ENCODE measurements at places on chromosomes 1 and 21.

DNA sequence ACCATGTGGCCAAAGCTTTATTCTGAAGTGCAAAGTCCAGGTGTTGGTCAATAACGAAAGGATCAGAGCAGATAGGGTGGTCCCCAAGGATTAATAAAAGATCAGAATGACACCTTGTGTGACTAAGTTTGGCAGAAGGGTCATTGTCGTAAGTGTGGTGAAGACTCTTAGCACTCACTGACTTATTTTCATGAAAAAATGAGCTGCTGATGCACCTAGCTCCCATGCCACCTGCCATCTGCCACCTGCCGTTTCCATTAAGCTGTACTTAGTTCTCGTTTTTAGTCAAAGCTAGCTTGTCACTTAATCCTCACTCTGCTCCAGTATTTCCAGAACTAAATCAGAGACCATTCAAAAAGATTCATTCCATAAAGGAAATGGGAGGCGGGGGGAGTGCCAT, 112.6 kb downstream of the SEC16B start:
- no peak for DNase-seq

GRCh38 chr1:71780681-71781080, 501.7 kb downstream of the NEGR1 start:
- no peak for DNase-seq

- DNase-seq = no peak
These were observed 40.4 kb downstream of the LDLRAD2 start for GRCh38 chr1:21852282-21853130.

DNA sequence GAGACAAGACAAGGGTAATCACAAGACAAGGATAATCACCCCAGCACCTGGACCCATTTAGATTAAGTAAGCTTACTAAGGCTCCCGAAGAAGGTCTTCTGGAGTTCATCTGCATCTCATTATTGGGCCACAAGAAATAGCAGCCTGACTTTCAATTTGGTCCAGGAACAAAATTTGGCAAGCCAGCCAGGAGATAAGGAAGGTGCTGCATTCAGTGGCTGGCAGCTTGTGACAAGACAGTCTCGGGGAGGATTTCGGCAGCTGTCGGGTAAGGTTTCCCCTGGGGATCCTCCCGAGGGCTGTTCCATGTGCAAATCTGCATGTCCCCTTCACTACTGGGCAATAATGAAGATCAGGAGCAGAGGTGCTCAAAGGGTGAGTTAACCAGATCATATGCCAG, 195.2 kb downstream of the FCRL5 start:
- DNase-seq = no peak

- no peak for DNase-seq
These were observed 491.1 kb downstream of the KIF26B start for GRCh38 chr1:245645894-245646293.

GRCh38 chr1:203239081-203239480, 9.6 kb upstream of the CHIT1 start:
- no peak for DNase-seq

- no peak for DNase-seq
These were observed 12.2 kb downstream of the TGFB2 start for GRCh38 chr1:218357211-218357892.

- DNase-seq = no peak
These were observed 93.1 kb upstream of the PGBD5 start for GRCh38 chr1:230519246-230519645.

DNA sequence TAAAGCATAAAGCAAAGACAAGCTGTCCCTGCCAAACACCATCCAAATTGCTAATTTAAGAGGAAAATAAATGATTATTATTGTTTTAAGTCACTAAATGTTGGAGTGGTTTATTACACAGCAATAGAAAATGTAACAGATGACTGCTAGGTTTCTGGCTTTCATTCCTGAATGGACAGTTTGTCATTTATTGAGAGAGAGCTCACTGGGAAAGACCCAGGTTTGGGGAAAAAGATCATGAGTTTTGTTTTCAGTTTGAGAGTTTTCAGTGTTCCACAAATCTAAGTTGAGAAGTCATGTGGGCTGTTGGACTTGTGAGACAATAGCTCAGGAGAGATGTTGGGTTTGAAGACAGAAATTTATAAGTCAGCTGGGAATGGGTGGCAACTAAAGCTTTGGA, 5.4 kb downstream of the GPA33 start:
- DNase-seq = no peak

DNA sequence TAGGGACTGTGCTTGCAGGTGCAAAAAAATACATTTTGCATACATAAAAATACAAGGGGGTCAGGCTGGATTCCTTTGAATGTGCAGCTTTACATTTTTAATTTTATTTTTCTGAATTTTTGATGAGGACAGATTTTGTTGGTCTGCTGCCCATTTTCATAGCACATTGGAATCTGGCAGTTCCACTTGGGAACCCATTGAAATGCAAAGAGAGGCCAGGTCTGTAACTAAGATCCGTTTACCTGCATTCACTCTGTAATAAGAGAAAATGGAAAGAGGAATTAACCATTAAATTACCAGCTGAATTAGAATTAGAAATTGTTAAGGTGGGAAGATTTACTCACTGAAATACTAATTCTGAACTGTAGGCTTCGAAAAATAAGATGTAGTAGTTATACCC, 221.6 kb downstream of the DAB1 start:
- no peak for DNase-seq

GRCh38 chr1:111654839-111655238, 35.2 kb downstream of the RAP1A start:
- no peak for DNase-seq

DNA sequence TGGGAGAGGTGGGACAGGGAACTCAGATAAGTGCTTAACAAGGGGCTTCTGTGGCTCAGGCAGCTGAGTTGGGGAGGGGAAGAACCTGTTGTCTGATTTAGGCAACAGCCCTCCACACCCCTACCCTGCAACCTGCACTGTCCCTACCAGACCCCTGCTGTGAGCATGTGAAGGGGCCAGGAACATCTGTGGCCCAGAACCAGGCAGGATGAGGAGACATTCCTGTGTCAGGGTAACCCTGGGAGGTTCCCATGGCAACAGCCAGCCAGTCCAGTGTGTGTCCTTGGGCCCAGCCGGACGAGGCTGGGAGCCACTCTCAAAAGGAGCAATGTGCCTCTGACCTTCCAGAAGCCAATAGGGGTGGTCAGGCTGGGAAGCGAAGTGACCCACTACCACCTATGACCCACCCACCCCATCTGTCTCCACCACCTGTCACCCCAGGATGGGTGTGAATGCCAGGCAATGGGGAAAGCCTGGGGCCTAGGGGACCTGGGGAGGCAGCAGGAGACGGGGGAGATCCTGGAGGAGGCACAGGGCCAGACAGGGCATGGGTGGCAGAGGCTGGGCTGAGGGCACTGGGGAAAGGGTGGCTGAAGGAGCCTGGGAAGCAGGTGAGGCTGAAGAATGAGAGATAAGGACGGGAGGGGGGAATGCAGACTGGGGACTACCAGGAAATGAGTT, 5.0 kb upstream of the PMVK start:
- no peak for DNase-seq

- DNase-seq = no peak
These were observed 67.5 kb downstream of the SDC3 start for GRCh38 chr1:30840904-30841598.

DNA sequence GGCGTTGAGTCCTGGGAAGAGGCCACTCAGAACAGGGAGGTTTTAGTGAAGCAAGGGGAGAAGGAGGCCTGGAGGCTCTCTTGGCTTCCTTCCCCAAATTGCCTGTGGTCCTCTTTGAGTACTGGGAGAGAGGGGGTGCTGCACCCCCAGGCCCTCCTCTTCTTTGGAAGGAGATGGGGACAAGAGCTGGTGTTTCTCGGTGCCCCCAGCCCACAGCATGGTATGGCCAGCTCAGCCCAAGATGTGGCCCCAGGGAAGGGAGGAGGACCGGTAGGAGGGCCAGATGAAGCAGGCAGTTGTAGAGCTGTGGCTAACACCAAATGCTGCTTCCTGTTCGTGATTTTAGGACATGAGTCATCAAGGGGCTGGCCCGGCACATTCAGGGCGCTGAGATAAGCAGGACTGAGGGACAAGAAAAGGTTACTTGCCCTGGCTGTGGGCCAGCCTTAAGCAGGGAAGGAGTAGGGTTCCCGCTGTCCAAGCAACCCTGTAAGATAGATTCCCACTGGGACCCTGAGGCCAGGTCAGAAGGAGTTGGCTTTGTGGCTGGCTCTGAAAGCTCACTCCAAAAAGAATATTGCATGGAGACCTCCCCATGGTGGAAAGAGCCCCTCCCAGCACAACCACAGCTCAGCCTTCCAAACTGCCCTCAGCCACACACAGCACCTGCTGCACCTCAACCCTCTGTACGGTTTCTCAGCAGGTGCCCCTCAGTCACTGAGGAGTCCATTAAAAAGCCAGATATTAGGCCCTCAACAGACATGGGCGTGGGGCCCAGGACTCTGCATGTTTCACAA, 4.9 kb upstream of the TNFRSF1B start:
- peak; percentile 23 for DNase-seq

DNA sequence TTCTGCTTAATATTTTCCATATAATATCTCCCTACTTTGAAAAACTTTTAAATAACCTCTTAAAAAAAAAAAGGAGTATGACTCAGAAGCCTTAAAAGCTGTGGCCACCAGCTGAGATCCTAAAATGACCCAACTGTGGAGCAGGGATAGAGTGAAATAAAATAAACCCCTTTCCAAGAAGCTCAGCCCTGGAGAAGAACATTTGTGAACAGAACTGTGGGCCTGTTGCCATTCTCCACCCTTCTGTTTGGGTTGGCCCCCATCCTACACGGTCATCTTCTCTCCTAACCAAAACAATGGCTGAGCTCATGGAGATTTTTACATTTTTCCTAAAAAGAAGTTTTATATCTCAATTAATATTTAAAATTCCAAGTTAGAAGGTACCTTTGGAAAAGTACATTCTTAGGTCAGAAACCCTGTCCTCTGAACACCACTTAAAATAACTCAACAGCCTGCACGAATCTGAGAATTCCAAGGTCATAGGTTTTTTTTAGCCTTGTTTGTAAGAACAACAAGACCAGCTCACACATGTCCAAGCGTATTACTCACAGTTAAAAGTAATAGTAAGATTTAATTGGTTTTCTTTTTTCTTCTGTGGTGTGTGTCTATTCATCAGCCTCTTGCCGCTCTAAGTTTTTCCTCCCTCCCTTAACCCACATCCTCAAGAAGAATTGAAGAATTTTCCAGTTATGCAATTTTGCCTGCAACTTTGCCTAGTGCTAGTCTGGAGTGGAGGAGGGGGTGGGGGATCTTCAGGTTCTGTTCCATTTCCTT, 107.7 kb upstream of the ERRFI1 start:
- no peak for DNase-seq

GRCh38 chr1:39485046-39485803, 6.2 kb upstream of the BMP8A start:
- DNase-seq = no peak

DNA sequence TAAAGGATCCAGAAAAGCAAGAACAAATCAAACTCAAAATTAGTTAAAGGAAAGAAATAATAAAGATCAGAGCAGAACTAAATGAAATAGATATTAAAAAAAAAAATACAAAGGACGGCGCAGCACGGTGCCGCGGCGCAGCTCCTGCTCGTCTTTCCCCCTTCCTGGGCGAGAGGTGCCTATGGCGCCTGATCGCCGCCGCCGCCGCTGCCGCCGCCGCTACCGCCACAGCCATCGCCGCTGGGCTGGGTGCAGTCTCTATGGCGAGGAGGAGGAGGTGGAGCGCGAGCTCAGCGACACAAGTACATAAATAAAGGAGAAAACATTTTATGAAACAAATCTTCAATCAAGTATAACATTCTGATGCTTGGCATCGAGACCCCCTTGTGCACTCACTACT, 77.6 kb upstream of the VANGL1 start:
- DNase-seq = no peak

DNA sequence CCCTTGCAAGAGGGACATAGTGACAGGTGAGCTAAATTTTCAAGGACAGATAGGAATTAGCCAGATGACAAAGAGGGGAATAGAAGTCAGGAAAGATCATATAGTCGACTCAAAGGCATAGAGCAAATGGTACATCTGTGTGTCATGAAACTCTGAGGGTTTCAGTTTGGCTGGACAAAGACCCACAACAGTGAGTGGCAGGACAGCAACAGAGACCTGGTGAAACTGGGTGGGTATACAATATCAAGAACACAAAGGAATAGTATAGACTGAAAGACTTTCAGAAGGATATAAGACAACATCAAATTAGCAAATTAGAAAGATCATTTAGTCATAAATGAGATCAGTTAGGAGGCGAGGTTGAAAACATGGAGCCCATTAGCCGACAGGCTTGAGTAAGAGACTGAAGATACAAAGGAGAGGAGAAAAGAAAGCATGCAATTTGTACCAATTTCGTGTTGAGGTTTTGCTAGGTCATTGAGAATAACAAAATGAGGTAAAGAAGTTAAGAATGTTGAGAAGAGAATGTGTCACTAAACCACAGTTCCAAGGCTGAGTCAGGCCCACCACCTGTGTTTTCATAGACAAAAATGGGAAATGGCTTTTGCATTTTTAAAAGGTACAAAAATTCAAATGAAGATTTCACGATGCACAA, 213.8 kb downstream of the HHIPL2 start:
- no peak for DNase-seq

DNA sequence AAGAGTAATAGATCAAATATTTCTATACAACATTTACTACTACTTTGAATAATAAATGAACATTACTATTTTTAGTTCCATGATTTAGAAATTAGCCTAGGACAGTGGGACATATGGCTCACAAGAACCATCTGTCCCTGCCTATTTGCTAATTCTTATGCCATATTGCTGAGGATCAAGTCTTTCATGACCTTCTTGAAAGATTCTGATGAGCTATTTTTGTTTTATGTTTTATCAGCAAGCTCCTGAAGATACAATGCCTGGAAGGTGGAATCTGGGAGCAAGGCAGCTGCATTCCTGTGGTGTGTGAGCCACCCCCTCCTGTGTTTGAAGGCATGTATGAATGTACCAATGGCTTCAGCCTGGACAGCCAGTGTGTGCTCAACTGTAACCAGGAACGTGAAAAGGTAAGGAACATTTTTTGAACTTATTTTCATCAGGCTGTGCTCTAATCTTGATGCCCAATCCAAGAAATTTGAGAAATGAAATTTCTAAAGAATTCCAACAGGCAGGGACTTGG, 326.7 kb downstream of the PAPPA2 start:
- no peak for DNase-seq

All from hippocampal formation (tissue), 2 donors.